MM.1S (cell line): ENCODE measurements at places on chromosomes 4 and X.

DNA sequence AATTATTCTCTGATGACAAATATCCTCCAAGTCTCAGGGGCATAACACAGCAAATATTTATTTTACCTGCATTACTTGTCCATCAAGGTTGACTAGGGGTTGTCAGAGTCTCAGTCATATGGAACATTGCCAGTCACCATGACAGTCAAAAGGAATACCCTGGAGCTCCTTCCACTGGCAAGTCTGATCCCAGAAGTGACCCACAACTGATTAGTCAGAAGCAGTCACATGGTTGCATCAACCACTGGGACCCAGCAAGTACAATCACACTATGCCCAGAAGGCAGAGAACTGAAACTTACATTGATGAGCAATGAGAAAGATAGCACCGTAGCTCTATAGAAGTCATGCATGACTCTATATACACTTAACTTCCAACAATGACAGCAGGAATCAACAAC, 41.9 kb upstream of the SOD3 start:
- H3K27me3 ChIP-seq: no peaks in the 10 kb centered on the region
- no peak for DNase-seq
- no peak overlapping the region for H3K27ac ChIP-seq
- no peak overlapping the region for H3K4me3 ChIP-seq
- no peaks in the 10 kb centered on the region for H3K36me3 ChIP-seq

DNA sequence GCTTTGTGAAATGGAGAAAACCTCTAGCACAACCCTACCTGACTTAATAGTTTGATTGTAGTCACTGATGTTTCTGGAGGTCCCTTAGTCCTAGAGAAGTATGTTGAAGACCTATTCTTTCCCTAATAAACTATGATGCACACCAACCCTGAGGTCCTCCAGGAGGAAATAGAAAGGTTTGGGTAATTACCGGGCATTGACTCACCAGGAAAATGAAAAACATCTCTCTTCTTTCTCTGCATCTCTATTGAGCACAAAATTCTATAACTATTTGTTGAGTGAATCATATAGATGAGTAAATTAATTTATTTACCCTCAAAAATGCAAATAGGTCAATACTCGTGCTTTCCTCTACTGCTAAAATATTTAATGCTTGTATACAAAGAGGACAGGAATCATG, 582.4 kb upstream of the FAM241A start:
- no peak overlapping the region for H3K27ac ChIP-seq
- no peaks in the 10 kb centered on the region for H3K27me3 ChIP-seq
- no peak overlapping the region for H3K4me3 ChIP-seq
- H3K36me3 ChIP-seq: no peaks in the 10 kb centered on the region
- no peak for DNase-seq

GRCh38 chrX:44088510-44089144, 115.4 kb upstream of the NDP start:
- H3K4me3 ChIP-seq: no peak overlapping the region
- no peak overlapping the region for H3K27ac ChIP-seq
- no peaks in the 10 kb centered on the region for H3K27me3 ChIP-seq

DNA sequence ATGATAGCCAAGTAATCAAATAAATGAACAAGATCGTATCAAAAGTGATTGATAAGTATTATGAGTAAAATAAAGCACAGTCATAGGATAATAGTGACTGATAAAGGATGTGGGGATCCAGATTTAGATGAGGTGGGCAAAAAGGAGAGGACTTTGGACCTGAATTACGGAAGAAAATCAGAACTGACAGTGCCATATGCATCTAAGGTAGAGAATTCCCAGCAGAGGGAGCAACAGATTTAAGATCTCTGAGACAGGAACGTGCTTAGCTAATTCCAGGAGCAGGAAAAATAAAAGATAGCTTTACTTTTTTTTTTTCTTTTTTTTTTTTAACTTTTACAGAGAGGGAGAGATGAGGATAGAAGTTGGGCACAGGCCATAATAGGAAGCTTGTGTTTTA, 189.9 kb downstream of the NWD2 start:
- no peak for DNase-seq
- H3K27me3 ChIP-seq: no peaks in the 10 kb centered on the region
- H3K36me3 ChIP-seq: no peaks in the 10 kb centered on the region
- peaks cover 12% of the 10 kb centered on the region for H3K4me1 ChIP-seq
- no peak overlapping the region for H3K27ac ChIP-seq
- H3K4me3 ChIP-seq: no peak overlapping the region

- no peak for DNase-seq
- no peak overlapping the region for H3K4me3 ChIP-seq
- no peaks in the 10 kb centered on the region for H3K4me1 ChIP-seq
These were observed 1031.9 kb downstream of the FAT4 start for GRCh38 chr4:126346654-126347053.

DNA sequence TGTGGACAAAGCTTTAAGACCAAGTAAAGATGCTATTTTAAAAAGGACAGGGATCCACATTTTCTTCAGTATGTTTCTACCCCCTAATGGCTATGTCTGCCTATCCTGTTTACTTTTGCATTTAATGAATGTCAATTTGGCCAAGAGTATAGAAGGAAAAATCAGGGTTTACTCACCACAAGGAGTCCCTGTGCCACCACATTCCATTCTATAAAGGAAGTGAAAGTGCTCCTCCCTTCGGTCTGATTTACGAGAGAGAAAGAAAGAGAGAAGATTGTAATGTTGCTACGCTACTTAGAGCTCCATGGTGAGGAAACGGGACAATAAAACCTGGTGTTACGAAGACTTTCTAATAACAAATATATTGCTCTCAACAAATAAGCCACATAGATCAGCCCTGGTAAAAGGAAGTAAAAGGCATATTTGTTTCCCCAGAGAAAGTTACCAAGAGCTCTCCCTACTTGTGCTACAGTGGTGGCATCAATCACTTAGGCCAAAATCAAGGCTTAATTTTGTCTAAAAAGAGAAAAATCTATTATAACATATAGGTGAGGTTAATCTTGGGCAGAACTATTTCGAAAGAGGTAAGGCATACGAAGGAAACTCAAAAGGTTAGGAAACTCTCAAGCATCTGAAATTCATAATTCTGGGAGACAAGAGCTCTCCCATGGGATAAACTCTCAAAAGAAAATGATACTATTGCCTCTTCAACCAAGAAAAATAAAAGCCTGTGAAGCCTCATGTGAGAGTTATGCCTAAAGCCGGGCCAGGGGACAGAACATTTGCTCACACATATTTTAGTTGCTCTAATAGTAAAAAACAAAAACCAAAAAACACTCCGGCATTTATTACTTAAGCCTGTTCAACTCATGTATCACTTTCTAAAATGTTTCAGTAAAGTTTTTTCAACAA, 29.5 kb downstream of the TAPT1 start:
- no peaks in the 10 kb centered on the region for H3K27me3 ChIP-seq
- no peaks in the 10 kb centered on the region for H3K36me3 ChIP-seq
- no peak for DNase-seq
- H3K27ac ChIP-seq: no peak overlapping the region
- H3K4me1 ChIP-seq: no peaks in the 10 kb centered on the region

- H3K4me3 ChIP-seq: no peak overlapping the region
- no peaks in the 10 kb centered on the region for H3K27me3 ChIP-seq
- no peak for DNase-seq
- H3K4me1 ChIP-seq: no peaks in the 10 kb centered on the region
- no peaks in the 10 kb centered on the region for H3K36me3 ChIP-seq
These were observed 67.7 kb upstream of the PGRMC2 start for GRCh38 chr4:128355305-128355704.

DNA sequence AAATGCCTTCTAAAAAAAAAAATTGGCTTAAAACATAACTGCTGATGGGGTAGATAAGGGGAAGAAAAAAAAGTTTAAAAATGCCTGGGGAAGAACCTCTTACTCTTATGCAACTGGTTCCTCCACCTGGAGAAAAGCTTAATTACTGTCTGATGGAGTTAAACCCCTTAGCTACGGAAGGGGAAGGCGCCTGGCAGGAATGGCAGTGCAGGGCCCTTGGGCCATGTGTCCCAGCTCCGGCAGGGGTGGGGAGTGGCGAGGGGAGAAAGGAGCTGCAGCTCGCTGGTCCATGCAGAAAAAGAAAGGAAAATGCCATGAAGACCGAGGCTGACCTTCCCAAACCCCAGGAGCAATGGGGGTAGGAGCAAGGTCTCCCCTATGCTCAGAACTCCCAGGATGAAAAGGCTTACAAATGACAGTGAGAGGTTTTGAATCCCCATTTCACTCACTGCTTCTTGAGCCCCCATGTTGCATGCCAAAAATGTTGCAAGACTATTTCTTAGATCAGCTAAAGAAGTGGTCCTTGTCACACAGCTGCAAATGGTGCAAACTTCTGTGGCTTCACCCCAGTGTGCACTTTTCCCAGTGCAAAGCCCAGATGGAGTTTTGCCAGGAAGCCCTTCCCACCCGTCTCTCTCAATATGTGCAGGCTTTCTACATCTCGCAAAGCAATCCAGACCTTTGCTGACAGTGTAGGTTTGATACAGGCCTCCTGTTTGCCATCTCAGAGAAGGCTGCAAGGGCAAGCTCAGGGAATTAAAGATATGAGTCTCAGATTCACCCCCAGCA, 204.8 kb upstream of the CT83 start:
- no peaks in the 10 kb centered on the region for H3K36me3 ChIP-seq
- no peak for DNase-seq
- H3K4me3 ChIP-seq: no peak overlapping the region
- no peaks in the 10 kb centered on the region for H3K4me1 ChIP-seq
- no peak overlapping the region for H3K27ac ChIP-seq
